Activated CD4-positive, CD25-positive, alpha-beta regulatory T cell (primary cell): ENCODE measurements at places on chromosomes 6 and 20.

DNA sequence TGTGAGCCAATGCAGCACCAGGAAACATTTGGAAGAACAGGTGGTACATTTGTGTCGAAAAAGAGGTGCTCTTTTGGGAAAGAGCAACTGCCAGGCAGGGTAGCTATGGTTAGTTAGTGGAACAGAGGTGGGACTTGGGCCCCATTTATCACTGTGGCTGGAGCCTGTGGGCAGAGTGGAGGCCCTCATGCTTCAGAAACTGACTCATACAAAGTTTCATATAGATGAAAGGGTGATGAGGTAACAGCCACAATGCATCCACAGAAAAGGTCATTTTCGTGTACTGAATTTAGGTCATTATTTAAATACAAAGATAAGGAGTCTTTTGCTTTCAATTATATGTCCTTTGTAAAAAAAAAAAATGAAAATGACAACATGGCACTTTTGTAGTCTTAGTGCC is 76.4 kb upstream of the HS3ST5 start:
- DNase-seq: no peak

- DNase-seq: no peak
Observed at GRCh38 chr20:25848222-25848621, 151.6 kb upstream of the ZNF337 start.

GRCh38 chr6:106885679-106886078 is 88.8 kb downstream of the CD24 start:
- DNase-seq: no peak

DNA sequence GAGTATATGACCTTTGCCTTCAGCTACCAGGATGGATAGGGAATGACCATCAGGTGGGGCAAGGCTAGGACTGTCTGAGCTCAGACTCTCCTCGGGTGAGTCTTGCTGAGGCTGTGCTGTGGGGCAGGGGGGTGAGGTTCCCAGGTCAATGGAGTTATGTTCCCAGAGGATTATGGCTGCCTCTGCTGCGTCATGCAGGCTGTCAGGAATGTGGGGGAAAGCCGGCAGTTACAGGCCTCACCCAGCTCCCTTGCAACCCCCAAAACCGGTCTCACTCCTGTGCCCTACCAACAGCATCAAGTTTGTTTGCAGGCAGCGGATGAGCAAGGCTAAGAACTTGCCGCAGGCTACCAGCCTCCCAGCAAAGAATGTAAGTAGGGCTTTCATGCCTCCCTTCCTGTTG is 93.5 kb downstream of the ESR1 start:
- DNase-seq: no peak

GRCh38 chr6:131519670-131520436 is 53.2 kb upstream of the ARG1 start:
- DNase-seq: no peak

GRCh38 chr6:113171882-113172281 is 685.3 kb upstream of the MARCKS start:
- no peak for DNase-seq

GRCh38 chr6:146315381-146316174 is 228.1 kb upstream of the RAB32 start:
- DNase-seq: no peak

DNA sequence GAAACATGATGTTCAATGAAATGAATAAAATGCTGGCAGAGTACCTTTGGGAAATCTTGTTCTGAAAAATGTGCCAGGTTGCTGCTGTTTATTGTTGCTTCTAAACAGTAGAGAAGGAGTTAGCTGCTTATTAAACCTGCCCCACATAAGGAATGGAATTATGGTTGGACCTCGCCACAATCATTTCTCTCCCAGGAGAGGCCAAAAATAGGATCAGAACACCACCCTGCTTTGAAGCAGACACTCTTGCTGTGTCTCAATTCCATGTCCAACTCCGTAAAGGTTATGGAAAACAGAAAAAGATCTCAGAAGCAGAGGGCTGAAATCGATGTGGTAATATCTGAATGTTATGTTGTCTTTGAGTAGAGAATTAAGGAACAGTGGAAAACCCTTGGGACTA is 27.9 kb downstream of the AFG1L start:
- no peak for DNase-seq

DNA sequence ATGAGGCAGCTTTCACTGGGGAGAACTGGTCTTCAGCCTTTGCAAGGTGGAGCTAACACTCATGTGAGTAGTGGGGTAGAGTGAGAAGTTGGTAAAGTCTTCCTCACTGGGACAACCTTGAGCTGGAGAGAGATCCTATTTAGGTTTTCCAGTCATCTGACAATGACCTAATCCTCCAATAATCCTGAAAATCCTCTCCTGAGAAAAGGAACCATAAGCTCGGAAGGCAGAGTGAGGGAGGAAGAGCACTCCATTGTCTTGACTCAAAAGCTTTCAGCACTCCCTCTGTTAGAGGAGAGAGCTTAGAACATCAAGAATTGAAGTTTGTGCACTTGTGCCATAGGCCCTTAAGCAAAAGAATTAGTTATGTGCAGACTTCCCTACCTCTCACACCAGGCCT is 77.8 kb downstream of the TRAM2 start:
- DNase-seq: no peak

GRCh38 chr6:91781946-91782345 is 1195.1 kb upstream of the MAP3K7 start:
- no peak for DNase-seq

DNA sequence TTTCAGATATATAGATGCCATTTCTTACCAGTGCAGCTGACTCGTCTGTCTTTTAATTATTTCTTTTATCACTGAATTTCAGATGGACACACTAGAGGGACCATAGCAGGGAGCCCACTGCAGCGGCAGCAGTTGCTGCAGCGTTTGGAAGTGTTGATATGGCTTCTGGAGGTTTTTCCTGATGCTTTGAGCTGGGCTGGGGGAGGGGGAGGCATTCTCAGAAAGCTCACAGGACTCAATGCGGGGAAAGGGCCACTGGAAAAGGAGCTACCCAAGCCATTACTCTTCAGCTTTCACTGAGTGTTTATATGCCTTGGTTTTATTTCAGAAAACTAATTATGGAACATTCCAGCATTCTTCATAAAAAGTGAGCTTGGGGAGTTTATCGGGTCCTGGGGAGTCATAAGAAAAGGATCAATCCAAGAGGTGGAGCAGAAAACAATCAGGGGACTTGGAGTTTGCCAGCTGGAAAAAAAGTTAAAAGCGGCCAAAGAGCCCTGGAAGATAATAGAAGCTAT is 740.4 kb upstream of the FLRT3 start:
- no peak for DNase-seq

- no peak for DNase-seq
Observed at GRCh38 chr6:56938649-56939191, 16.2 kb upstream of the BEND6 start.

GRCh38 chr6:4271761-4272470 is 136.5 kb upstream of the ECI2 start:
- no peak for DNase-seq

DNA sequence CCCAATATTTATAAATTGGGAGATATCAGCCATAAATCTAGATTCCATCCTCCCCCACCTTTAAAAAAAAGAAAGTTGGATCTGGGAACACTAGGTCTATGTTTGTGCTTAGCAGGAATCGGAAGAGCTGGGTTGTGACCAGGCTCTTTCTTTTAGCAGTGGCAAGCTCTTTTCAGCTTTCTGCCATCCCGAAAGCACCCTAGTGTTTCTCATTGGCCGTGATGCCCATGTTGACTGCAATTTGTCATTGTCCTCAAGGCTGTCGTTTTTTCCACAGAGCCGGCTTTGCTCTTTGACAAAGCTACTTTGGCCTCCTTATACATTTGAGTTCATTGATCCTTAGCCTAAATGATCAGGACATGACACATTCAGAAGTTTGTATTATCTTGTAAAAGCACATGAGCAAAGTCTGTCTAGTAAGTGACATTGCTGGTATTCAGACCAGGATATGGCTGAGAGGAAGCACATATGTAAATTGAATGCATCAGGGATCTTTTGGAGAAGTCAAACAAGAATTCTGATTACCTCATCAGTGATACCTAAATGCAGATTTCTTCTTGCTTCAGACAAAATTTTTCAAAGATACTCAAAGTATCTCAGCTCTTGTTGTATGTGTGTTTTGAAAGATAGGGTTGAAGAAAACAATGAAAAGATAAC is 50.1 kb downstream of the CARMIL1 start:
- DNase-seq: no peak

- DNase-seq: no peak
Observed at GRCh38 chr6:135390458-135390857, 107.1 kb downstream of the AHI1 start.

GRCh38 chr20:46113113-46113470 is 5.0 kb upstream of the CD40 start:
- DNase-seq: no peak
